Stimulated activated naive CD4-positive, alpha-beta T cell treated with Interleukin-2 at 50 U/mL for 16 hours (primary cell): ENCODE measurements at places on chromosomes 11 and 22.

- peak; percentile 13 for DNase-seq
Observed at GRCh38 chr22:49789289-49790141, 38.2 kb downstream of the BRD1 start.

- DNase-seq, result no peak
Observed at GRCh38 chr11:36550385-36551115, 17.3 kb upstream of the RAG1 start.

- DNase-seq, result peak; percentile 29
Observed at GRCh38 chr22:46044621-46045458, 67.9 kb upstream of the WNT7B start.

DNA sequence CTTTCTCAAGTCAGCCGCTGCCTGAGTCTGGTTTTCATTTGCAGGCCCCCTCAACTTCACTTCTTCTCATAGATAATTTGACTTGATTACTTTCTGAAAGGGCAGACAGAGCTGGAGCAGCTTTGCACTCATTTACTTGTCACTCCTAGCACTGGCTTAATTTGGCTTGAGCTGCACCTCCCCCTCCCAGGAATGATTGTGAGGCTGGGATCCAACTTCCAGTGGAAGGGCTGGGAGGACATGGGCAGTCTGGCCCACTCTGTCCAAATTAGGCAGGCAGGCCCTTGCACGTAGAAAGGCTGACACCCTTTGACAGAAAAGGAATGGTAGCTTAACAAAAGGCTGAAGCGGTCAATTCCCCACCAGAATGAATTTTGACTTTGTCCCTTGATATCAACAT, 453.9 kb downstream of the ETS1 start:
- DNase-seq, result no peak

DNA sequence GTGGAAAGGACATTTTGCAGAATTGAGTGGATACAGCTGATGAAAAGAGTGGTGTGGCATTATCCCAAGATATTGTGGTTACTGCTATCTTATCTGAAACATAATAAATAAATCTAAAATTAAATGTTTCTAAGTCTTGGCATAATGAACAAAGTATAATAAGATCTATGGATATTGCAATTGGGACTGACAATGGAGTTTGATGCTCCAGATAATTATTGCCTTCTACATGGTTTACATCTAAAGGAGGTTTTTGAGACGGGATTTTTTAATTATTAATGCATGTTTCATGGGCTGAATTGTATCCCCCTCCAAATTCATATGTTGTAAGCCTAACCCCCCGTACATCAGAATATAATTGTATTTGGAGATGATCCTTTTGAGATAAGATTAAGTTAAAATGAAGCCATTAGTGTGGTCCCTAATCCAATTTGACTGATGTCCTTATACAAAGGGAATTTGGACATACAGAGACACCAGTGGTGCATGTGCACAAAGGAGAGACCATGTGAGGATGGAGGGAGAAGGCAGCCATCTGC, 198.5 kb downstream of the MSANTD4 start:
- no peak for DNase-seq

GRCh38 chr11:21552911-21553310, 640.0 kb upstream of the ANO5 start:
- DNase-seq, result no peak

DNA sequence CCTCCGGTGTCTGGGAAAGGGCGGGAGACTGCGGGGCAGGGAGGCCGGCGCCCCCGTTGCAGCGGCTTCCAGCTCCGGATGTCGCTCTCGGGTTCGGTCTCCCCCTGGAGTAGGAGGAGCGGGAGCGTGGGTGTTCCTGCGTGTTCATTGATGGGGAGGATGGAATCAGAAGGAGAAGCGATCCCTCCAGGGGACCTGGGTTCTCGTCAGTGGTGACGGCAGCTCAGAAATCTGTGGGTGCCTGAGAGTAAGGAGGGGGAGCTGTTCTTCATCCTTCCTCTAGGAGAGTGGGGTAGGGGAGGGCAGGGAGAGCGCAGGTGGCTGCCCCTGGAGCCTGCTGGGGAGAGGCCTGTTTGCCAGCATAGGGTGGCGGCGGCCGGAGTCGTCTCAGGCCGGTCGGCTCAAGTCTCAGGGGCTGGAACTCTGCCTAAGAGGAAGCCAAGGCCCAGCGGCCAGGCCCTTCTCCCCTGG, 1.1 kb downstream of the UBASH3B start:
- DNase-seq, result peak; percentile 34

- no peak for DNase-seq
Observed at GRCh38 chr11:67337257-67337656, 16.1 kb downstream of the POLD4 start.

DNA sequence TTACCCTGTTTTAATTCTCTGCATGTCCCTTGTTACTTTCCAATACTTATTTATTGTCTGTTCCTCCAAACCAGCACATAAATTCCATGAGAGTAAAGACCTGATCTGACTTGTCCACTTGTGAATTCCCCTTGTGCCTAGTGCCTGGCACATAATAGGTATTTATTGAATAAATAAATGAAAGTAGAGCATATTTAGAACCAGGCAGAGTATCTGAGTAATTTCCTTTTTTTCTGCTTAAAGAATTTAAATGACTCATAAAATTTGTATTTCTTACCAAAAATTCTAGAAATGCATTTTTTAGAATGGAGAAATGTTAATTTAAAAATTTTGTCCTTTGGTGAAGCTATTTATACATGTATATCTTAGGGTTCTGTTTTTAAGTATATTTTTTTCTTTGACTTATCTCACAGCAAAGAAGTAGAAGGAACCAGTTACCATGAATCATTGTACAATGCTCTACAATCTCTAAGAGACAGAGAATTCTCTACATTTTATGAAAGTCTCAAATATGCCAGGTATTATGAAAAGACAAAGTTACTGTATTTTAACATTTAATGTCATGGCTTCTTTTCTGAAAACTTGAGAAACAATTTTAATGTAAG, 96.8 kb downstream of the ATM start:
- DNase-seq, result no peak

GRCh38 chr11:124898263-124898680, 607 bp upstream of the ROBO4 start:
- no peak for DNase-seq

- DNase-seq, result peak; percentile 45
Observed at GRCh38 chr22:46053563-46054090, 76.7 kb upstream of the WNT7B start.

- no peak for DNase-seq
Observed at GRCh38 chr22:45995405-45996101, 18.6 kb upstream of the WNT7B start.

DNA sequence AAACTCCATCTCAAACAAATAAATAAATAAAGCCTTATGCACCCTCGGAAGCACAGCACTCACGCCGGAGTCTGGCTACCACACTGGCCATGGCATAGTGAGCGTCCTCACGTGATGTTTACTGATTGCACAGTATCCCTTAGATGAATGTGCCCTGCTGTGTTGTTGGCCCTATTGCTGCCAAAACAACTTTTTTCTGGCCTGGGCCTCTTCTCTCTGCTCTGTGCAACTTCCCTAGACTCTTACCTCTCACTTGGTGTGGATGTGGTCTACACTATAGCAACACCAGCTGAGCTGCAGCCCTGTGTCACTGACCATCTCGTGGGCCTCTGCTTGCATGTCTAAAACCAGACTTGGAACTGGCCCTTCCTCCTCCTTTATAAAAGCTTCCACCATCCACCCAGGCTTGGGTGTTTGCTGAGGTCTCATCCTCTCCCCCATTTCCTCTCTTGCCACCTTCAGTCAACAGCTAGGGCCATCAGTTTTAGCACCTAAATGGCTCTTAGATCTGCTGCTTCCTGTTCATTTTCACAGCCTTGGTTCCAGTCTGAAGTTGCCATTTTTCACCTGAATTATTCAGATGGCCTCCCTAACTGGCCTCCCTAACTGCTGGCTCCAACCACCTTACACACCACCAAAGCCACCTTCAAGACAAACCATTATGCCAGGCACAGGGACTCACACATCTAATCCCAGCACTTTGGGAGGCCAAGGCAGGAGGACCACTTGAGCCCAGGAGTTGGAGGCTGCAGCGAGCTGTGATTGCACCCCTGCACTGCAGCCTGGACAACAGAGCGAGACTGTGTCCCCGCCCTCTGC, 9.2 kb downstream of the ZNF74 start:
- no peak for DNase-seq

DNA sequence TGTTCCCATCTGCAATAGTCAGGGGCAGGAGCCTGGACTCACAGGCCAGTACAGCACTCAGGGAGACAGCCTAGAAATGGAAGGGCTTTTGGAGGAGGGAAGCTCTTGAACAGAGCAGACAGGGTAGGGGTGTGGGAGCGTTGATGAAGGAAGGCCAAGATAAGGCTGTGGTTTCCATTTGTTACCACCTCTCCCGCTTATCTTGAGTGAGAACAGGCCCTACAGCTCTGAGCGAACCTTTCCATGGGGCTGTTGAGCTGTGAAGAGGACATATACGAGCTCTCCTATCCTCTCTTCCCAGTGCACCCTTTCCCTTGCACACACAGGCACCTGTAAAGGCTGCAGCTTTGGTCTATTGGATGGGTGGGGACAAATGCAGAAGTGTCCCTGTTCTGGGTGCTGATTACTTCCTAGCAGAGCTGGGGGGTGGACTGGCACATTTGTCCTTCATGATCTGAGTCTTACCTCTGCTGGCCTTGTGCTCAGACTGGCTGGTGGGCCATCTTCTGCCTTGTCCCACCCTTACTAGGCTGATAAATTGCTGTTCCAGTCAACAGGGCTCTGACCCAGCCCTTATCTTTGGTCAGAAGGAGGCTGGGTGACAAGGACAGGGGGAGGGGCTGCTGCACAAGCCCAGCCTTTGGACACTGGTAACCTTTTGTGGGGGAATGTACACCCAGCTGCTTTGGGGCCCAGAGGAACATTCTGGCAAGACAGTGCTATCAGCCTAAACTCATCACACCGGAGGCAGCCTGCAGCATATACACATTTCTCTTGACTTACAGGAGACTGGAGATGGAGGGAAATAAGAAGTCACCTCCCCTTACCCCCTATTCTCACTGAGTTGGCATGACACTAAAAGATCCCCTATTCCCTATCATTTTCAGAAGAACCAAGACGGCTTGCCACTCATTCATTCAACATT, 80.1 kb upstream of the NNMT start:
- DNase-seq, result no peak

- no peak for DNase-seq
Observed at GRCh38 chr11:61627850-61628661, 47.2 kb upstream of the SYT7 start.

- DNase-seq, result no peak
Observed at GRCh38 chr22:22425783-22426624, 82.5 kb downstream of the ZNF280B start.

DNA sequence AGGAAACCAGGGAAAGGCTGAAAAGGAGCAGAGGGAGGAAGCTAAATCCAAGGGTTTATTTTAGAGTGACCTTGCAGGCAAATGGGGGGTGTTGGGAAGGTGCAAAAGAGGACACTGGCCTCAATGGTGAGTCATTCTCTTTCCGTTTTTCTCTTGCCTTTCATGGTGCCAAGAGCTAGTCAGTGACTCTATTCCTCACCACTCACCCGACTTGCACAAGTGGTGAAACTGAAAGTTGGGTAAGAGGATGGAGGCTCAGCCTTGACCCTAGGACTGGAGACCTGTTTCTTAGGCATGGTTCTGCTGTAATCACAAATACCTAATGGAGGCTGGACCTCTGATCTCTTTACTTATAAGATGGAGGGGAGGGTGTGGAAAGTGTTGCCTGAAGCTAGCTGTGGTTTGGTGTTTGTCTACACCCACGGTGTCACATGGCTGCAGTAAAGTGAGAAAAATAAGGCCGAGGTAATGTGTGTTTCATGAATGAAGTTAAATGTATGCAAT, 67.3 kb upstream of the CREB3L1 start:
- DNase-seq, result no peak

DNA sequence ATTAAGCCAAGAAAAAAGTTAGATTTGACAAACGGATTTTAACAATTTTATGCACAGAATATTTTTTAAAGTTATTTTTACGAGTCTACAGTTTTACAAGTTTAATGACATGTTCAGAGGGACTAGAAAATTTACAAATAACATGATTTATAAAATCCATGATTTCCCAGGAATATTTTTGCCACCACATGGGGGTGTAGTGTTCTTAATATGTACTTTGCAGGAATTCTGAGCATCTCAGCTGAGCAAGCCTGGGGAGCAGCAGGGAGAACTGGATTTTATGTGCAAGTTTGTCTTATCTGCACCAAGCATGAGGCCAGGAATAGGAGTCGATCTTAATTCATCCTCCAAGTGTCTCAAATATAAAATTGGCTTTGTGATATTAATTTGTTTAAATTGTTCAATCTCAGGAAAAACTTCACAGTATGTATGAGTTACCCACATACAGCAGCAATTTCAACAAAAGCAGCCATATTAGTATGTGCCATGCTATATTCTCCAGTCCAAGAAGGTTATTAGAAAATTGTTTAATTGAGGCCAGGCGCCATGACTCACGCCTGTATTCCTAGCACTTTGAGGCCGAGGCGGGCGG, 826.3 kb downstream of the DLG2 start:
- no peak for DNase-seq

GRCh38 chr11:34468209-34468841, 29.6 kb downstream of the CAT start:
- DNase-seq, result peak; percentile 13

- no peak for DNase-seq
Observed at GRCh38 chr11:134634897-134635831, 223.1 kb upstream of the B3GAT1 start.

- no peak for DNase-seq
Observed at GRCh38 chr11:61799665-61800284, 7.1 kb downstream of the FEN1 start.

GRCh38 chr11:132862933-132863332, 669.4 kb downstream of the OPCML start:
- no peak for DNase-seq

DNA sequence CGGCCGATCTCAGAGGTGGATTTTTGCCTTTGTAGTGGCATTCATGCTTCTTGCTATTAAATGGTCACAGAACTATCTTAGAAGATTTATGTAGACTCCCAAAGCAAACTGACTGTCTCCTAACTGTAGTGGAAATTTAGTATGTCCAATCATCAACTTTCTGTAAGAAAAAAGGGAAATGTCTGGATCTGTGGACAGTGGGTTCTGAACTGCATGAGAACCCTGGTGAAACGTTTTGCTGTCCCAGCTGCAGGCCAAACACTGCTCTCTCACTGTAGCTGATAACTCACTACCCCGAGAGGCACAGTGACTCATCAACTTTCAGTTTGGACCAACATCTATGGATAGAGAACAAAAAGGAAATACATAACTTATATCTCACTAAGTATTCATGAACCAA, 387.1 kb downstream of the SOX6 start:
- no peak for DNase-seq

GRCh38 chr11:110186867-110187266, 93.7 kb downstream of the ZC3H12C start:
- DNase-seq, result no peak

DNA sequence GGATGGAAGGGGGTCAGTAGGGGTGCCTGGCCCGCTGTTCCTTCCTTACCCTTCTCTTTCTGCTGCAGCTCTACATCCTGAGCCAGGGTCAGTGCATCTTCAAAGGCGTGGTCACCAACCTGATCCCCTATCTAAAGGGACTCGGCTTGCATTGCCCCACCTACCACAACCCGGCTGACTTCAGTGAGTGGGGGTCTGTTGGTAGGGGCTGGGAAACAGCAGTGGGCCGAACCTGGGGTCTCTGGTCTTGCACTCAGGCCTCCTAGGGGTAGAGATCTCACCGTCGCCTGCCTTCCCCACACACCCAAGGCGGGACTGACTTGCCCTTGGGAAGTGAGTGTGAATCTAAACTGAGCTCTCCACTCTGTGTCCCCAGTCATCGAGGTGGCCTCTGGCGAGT, 7.6 kb downstream of the ABCG4 start:
- no peak for DNase-seq

GRCh38 chr11:2577991-2578928, 121.5 kb downstream of the KCNQ1OT1 start:
- DNase-seq, result no peak
